ENCODE measurements at places on chromosomes 7 and 10.

DNA sequence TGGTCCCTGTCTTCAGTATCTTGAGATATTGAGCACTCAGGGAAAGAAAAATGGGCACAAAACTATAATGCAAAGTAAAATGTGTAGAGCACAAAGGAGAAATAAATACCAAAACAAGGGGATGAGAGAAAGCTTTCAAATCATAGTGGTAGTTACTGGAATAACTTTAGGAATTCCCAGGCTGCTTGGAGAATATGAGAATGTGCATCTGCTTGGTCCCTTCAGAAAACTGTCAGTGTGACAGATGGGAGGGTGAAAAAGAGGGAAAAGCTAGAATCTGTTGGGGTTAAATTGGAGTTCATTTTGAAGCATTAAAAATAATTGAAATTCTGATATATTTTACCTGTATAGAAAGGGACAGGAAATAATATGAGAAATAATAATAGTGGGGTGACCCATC is 15.3 kb downstream of the ST7 start:
- H3K36me3 ChIP-seq, result no peaks in the 10 kb centered on the region
- no peaks in the 10 kb centered on the region for H3K27me3 ChIP-seq
- H3K4me1 ChIP-seq, result peaks cover 34% of the 10 kb centered on the region
- no peak overlapping the region for H3K4me3 ChIP-seq
- DNase-seq, result no peak

DNA sequence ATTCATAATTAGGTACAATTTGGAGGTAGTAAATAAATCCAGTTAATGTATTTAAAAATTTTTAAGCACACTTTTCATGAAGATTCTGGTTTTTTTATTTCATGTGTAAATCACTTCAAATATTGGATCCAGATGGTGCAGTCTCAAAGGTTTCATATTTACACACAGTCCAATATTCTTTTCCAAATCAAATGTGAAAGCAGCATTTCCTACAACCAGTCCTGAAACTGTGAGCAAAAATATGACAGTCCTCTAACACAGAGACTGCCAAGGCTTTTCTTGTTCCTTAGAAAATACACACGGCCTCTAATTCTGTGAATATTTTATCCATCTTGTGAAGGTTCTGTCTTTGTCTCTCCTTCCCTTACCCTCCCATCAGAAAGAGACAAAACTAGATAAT is 645.9 kb downstream of the ARL4A start:
- no peak overlapping the region for H3K4me3 ChIP-seq

DNA sequence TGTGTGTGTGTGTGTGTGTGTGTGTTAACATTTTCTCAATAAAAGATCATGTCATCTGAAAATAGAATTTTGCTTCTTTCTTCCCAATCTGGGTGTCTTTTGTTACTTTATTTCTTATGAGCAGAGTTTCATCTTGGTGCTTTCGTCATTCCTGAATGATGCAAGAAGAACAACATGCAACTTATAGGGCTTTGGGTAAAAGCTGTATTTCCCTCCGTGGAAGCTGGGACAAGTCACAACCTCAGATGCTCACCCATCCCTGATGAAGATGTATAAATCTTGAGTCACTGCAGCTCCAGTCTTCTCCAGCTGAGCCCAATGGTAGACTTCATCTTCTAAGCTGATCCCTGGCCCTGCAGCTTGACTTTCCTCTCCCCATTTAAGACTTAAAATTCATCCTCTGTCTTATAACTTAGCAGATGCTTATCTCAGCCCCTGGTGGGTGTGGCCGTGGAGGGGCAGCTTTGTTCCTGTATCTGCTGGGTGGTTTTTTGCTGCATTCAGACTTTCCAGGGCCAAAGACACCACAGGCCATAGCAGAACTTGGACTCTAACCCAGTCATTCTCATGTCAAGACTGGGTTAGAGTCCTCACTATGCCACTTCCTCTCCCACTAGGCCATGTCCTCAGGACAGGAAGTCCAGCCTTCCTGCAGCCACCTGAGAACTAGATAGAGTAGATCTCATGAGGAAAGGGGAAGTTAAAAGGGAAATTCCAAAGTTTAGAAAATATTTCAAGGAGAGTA is 356.4 kb downstream of the TNS3 start:
- peaks cover 2% of the 10 kb centered on the region for H3K27me3 ChIP-seq
- H3K36me3 ChIP-seq, result no peaks in the 10 kb centered on the region
- H3K4me3 ChIP-seq, result no peak overlapping the region
- no peak for DNase-seq
- H3K27ac ChIP-seq, result no peak overlapping the region

- no peak for DNase-seq
- H3K4me3 ChIP-seq, result no peak overlapping the region
- peaks cover 4% of the 10 kb centered on the region for H3K36me3 ChIP-seq
- H3K27me3 ChIP-seq, result no peaks in the 10 kb centered on the region
Observed at GRCh38 chr7:112296432-112296831, 89.9 kb downstream of the ZNF277 start.

GRCh38 chr10:112585960-112586359 is 138.9 kb downstream of the VTI1A start:
- peaks cover 13% of the 10 kb centered on the region for H3K4me1 ChIP-seq
- H3K27me3 ChIP-seq, result no peaks in the 10 kb centered on the region
- H3K4me3 ChIP-seq, result no peak overlapping the region
- no peak for DNase-seq
- H3K36me3 ChIP-seq, result no peaks in the 10 kb centered on the region
- no peak overlapping the region for H3K27ac ChIP-seq

DNA sequence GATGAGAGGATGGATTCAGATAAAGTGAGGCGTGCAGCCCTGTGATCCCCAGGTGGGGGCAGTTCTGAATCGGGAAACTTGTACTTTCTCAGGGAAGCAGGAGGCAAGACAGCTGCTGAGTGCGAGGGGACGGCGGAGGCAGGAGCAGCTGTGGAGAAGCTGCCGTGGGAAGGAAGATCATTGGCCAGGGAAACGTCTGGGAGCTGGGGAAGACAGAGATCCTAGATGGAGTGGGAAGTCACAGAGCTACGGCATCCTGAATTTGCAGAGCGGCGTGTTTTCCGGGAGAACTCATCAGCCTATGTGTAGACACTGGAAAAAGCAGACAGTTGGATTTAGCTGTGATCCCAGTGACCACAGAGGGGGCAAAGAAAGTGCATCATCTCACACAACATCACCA is 9.2 kb downstream of the PRKCQ start:
- peaks cover 6% of the 10 kb centered on the region for H3K27me3 ChIP-seq
- DNase-seq, result no peak
- no peaks in the 10 kb centered on the region for H3K36me3 ChIP-seq
- no peak overlapping the region for H3K4me3 ChIP-seq
- H3K27ac ChIP-seq, result no peak overlapping the region
- H3K4me1 ChIP-seq, result no peaks in the 10 kb centered on the region

GRCh38 chr7:154171422-154171821 is 119.2 kb downstream of the DPP6 start:
- H3K36me3 ChIP-seq, result no peaks in the 10 kb centered on the region
- H3K4me1 ChIP-seq, result no peaks in the 10 kb centered on the region
- H3K4me3 ChIP-seq, result no peak overlapping the region
- no peak for DNase-seq
- no peaks in the 10 kb centered on the region for H3K27me3 ChIP-seq
- H3K27ac ChIP-seq, result no peak overlapping the region

- peak overlapping the region; percentile 42 for H3K4me3 ChIP-seq
- H3K4me1 ChIP-seq, result peaks cover 28% of the 10 kb centered on the region
- peak overlapping the region; percentile 33 for H3K27ac ChIP-seq
Observed at GRCh38 chr10:21364196-21365114, 161.0 kb downstream of the SKIDA1 start.

DNA sequence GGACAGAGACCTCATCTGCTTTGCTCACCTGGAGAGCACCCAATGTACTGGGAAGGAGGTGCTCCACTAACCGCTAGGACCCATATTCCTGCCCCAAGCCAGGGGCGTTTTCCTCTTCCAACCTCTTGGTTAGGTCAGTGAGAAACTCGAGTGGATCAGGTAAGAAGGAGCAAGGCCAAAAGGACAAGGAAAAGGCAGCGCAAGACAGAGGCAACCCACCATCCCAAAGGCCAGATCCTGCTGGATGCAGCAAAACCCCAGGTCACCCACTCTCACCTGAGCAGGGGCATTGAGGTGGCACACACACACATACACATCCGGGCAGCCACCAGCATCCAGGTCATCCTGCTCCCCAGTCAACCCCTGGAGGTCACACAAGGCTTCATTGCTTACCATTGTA is 105.1 kb downstream of the GRID1 start:
- no peaks in the 10 kb centered on the region for H3K4me1 ChIP-seq
- no peaks in the 10 kb centered on the region for H3K36me3 ChIP-seq
- H3K4me3 ChIP-seq, result no peak overlapping the region
- peaks cover 3% of the 10 kb centered on the region for H3K27me3 ChIP-seq

- no peaks in the 10 kb centered on the region for H3K27me3 ChIP-seq
- H3K36me3 ChIP-seq, result no peaks in the 10 kb centered on the region
- H3K27ac ChIP-seq, result no peak overlapping the region
- no peak for DNase-seq
- H3K4me3 ChIP-seq, result no peak overlapping the region
- H3K4me1 ChIP-seq, result peaks cover 62% of the 10 kb centered on the region
Observed at GRCh38 chr10:77877441-77878344, 48.9 kb downstream of the DLG5 start.

DNA sequence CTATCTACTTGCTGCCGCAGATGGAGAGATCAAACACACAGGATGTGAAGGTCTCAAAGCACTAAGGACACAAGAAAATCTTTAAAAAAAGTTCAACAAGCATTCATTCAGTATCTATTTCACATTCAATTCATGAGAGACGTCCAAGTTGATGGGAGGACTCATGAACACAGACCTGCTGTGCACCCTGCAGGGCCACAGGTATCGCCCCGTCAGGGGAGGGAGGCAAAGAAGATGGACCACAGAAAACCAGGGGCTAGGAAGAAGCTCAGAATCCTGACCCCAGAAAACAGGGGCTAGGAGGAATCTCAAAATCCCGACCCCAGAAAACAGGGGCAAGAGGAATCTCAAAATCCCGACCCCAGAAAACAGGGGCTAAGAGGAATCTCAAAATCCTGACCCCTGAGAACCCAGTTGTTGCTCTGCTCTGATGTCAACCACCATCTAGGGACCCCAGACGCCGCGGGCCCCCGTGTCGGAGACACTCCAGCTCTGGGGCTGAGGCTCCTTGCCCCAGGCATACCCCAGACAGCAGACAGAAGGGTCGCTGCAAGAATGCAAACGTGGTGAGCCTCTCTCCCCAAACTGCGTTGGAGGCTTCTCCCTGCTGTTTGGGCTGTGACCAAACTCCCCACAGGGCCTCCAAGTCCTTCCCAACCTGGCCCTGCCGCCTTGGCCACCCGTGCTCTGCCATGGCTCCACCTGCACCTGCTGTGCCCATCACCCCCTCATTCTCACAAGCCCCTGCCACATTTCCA is 197.6 kb downstream of the DIP2C start:
- H3K27me3 ChIP-seq, result no peaks in the 10 kb centered on the region
- no peak for DNase-seq
- peaks cover 31% of the 10 kb centered on the region for H3K4me1 ChIP-seq
- H3K27ac ChIP-seq, result no peak overlapping the region

DNA sequence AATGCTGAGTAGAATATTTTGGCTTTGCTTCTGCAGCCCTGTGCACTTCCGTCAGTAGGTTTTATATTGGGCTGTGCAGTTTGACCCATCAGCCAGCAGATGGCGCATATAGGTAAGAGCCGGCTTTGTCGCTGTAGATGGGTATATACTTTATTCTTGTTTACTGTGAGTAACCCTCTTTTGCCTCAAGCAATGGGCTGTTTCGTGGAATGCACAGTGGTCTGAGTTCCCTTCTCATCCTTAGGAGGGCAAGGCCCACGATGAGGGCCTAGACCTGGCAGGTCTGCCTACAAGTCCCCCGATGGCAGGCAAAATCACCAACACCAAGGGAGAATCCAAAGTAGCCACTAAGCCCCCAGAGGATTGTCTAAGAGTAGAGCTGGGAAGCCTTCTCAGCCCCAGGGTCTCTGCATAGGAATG is 1002.9 kb upstream of the KCND2 start:
- no peaks in the 10 kb centered on the region for H3K4me1 ChIP-seq

GRCh38 chr7:45889367-45890067 is 1.2 kb downstream of the IGFBP1 start:
- H3K4me3 ChIP-seq, result peak overlapping the region; percentile 89
- peaks cover 19% of the 10 kb centered on the region for H3K36me3 ChIP-seq
- DNase-seq, result no peak
- H3K27ac ChIP-seq, result peak overlapping the region; percentile 99

DNA sequence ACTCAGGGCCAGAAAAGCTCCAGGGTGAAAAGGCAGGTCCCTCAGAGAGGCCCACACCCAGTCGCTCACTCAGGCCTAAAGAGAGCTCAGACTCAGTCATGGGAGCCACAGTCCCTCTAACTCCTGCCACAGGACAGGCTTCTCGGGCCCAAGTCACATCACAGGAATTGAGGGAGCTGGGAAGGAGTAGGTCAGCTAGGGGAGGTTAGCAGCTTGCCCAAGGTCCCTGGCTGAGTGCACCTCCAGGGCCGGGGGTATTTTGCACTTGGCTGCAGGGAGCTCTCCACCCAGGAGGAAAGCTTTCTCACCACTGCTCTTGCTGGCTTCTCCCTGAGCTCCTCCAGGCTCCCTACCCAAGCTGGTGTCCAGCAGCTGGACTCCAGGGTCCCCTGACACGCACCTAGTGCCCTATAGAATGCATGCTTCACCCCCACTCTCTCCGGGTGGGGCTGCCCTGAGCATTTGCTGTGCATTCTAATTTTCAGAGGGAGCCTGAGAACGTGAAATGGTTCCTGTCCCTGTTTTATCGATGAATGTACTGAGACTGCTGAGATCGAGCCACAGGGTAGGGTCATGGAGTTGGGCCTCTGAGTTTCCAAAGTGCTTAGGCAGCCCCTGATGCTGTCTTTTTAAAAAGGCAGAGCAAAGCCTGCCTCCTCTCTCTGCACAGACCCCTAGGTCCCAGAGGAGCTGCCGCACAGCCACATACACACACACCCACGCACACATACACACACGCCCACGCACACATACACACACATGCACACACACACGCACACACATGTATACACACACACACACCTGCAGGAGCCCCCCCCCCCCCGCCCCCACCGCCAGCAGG is 37.9 kb upstream of the RET start:
- no peak overlapping the region for H3K4me3 ChIP-seq
- H3K27me3 ChIP-seq, result peaks cover 10% of the 10 kb centered on the region
- DNase-seq, result no peak
- H3K27ac ChIP-seq, result no peak overlapping the region

DNA sequence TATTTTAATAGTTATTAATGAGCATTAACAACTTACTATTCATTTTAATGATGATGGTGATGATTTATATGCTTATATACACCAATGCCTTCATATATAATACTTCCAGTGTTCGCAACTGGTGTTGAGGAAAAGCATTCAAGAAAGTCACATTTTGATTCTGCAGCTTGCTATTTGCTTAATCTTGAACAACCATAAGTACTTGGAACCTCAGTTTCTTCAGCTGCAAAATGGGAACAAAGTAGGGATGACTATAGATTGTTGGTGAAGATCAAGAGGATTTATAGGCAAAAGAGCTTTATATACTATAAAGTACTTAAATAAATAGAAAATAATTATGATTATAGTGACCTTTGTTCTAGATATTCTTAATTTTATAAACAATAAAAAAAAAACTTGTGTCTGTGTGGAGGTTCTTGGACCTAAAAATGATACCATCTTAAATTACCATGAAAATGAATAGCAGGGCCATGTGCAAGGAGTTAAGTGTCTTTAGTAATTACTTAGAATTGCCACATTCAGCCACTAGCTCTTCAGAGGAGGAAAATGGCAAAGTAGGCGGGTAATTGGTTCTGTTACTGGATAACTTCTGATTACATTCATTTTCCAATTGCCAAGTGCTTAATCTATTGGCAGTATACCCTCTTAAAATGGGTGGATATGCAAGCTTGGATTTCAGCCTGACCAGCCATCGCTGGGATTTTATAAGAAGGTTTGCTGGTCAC is 4.5 kb downstream of the ARID5B start:
- no peaks in the 10 kb centered on the region for H3K27me3 ChIP-seq
- H3K27ac ChIP-seq, result no peak overlapping the region
- peaks cover 47% of the 10 kb centered on the region for H3K4me1 ChIP-seq
- no peak overlapping the region for H3K4me3 ChIP-seq
